ENCODE measurements at places on chromosomes 7 and 10.
A peak's percentile ranks its signal among the peaks of the same experiment; 100 is the strongest.

DNA sequence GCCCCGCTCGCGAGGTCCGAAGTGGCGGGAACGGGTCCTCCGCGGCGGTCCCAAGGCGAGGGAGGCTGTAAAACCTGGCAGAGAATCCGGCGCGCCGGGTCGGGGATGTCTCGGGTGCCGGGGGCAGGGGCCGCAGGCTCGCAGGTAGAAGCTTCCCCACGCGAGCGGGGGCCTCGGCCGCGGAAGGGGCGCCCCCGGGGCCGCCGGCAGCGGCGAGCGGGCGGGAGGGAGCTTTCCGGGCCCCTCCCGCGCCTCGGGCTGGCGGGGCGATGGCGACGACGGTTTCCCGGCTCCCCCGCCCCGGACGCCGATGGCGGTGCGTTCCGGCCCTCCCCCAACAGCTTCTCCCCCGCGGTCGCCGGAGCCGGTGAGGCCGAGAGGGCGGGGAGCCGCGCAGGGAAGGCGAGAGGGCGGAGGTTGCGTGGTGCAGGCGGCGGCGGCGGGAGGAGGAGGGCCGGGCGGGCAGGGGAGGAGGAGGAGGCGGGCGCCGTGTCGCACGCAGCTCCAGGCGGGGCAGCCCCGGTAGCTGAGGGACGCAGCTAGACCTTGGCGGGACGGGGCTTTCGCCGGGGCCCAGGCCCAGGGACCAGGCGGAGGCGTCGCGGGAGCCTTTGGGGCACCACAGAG is at the start of gene CUL1:
Gene CUL1, plus strand, starts transcription at position 507 of the 627 bp plus-strand sequence. CDS start 31,220 bp downstream, outside the sequence.
- peak; percentile 72 for DNase-seq

DNA sequence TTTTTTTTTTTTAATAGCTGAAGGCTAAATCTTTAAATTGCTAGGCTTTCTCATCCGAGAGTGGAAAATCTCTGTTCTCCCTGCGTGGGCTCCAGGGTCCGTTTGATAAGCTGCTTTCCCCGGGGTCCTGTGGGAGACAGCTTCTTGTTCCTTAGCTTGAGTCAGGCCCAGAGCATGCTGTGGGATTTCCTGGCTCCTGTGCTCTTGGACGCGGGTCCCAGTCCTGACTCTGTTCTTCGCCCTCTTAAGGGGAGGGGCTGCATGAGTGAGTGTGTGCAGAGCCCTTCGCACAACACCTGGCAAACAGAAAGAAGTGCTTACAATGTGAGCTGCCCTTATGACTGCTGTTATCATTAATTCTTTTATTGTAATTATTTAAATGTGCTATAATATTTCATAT is 133.5 kb downstream of the TACC2 start:
- no peak for DNase-seq

DNA sequence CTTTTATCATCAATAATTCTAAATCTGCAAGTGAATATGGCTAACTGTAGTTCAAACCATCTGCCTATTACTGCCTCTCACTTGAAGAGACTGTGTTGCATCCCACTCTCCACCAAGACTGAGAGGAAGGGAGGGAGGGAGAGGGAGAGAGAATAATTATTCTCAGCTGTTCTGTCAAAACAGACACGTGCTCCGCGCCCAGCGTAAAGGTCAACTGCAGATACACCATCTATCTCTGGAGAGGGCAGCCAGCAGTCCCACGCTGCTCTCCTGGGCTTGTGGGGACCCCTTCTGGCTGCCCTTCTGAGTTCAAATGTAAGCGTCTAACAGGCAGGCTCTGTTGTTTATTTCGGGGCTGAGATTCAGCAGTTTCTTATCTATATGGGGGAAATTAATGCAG is 625.5 kb upstream of the GALNT17 start:
- no peak for DNase-seq

DNA sequence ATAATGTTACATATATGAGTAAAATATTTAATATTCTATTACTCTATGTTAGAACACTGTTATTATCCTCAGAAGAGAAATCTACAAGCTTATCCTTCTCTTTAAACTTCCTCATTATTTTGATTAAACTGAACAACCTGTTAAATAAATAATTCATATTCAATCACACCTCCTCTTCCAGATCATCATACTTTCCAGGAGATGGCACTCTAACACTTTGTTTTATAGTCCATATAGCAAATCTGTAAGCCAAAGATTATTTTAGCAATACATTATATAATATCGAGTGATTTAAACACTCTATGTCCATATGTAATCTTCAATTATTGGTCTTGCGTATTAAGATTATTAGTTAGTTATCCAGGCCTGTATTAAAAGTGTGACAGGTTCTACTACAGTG is 694.1 kb downstream of the ANKRD7 start:
- no peak for DNase-seq

GRCh38 chr7:110027385-110027784 is 1063.5 kb upstream of the LRRN3 start:
- DNase-seq, result no peak

- no peak for DNase-seq
Measured at GRCh38 chr7:158274996-158275395, 312.6 kb downstream of the PTPRN2 start.

DNA sequence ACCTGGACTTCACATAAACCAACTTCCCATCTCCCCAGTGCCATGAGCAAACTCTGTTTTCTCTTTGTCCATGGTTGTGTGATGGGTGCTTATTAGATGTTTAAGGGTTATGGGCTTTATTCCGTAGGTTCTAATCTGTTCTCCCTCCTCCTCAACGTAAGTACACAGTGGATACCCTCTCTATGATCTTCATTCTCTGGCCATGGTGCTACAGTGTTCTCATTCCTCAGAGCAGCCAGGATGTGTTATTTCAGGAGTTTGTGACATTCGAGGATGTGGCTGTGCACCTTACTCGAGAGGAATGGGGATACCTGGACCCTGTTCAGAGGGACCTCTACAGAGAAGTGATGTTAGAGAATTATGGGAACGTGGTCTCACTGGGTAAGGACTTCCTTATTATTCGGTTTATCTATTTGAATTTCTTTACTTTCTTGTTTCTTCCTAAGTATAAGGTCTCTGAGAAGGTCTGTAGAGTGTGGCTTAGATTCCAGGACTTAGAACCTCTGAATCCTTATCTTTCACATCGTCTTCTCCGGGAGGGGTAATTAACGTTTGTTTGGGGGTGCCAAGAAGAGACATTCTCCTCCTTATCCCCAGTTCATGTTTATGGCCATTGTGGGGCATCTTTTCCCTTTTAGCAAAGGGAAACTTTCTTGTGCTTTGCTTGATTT is 3.8 kb downstream of the ZNF655 start:
- no peak for DNase-seq

- no peak for DNase-seq
Measured at GRCh38 chr10:44628921-44629320, 244.0 kb upstream of the CXCL12 start.

DNA sequence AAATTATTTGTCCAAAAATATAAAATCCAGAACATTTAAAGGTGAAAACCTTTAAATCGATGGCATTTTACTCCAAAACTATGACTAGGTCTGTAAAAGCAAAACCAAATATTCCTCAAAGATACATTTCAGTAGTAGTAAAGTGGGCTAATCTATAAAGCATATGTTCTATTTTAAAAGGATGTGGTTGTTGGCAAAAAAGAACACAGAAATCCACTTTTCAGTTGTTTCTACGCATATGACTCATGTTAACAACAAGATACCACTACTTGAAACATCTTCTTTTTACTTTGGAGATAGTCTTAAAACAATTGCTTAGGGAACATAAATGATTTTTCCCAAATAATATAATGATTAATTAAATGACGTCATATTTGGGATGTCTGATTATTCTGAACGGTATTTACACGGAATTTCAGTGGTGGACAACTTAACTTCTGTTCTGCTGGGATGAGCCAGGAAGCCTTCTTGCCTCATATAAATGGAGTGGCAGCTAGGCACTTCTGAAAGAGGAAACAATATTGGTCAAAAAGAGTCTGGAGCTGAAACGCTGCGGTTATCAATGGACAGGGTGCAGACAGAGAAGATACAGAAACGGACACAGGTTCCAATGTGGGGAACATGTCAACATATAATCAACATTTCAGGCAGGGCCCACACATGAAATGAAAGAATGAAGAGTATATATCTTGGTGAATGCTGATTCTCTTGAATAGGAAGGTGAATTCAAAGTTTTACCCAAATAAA is 78.5 kb downstream of the ETV1 start:
- DNase-seq, result no peak

GRCh38 chr10:132335189-132336063 is 3.4 kb downstream of the LRRC27 start:
- no peak for DNase-seq

DNA sequence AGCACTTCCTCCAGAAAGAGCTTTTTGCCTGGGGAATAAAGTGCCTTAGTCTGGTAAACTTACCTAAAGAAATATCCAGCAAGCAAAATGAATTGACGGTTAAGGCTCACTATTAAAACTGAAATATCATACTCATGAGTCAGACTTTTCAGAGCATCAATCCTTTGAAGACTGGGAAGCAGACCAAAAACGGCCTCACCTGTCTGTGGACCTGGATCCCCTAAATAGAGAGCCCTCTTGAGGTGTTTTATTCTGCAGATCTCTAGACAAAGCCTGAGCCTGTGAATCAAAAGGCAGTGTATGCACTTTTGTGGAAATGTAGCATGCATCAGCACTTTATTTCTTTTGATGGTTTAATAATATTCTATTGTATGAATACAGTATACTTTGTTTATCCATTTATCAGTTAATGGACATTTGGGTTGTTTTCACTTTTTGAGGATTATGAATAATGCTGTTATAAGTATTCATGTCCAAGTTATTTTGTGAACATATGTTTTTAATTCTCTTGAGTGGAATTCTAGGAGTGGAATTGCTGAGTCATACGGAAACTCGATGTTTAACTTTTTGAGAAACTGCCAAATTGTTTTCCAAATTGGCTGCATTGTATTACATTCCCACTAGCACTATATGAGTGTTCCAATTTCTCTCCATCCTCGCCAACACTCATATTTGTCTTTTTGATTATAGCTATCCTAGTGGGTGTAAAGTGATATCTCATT is 449.0 kb upstream of the IGFBP3 start:
- no peak for DNase-seq

- DNase-seq, result no peak
Measured at GRCh38 chr10:10911035-10911434, 106.6 kb upstream of the CELF2 start.

DNA sequence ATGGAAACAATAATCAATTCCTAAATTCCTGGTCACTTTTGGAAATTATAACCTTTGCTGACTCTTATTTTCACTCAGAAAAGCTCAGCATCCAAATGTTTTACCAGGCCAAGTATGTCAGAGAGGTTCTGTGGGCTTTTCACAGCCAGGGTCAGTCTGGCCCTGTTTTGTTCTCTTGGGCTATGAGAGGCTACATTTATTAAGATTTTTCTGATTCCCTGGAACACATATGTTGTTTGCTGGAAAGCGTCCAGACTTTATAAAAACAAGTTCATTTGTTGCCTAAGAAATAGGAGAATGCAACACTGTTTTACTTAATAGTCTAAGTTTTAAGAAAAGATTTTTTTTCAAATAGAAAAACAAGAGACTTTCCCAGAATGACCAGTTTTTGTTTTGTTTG is 238.4 kb upstream of the PLXDC2 start:
- no peak for DNase-seq

GRCh38 chr7:132300599-132301277 is 275.5 kb downstream of the PLXNA4 start:
- no peak for DNase-seq
